RKO (cell line): ENCODE measurements at places on chromosomes 12 and 14.

GRCh38 chr14:76827696-76828296 lies 1.6 kb downstream of the LRRC74A start:
- no peak for DNase-seq

- no peak for DNase-seq
These were observed 79.4 kb upstream of the BCL11B start for GRCh38 chr14:99351166-99352007.

DNA sequence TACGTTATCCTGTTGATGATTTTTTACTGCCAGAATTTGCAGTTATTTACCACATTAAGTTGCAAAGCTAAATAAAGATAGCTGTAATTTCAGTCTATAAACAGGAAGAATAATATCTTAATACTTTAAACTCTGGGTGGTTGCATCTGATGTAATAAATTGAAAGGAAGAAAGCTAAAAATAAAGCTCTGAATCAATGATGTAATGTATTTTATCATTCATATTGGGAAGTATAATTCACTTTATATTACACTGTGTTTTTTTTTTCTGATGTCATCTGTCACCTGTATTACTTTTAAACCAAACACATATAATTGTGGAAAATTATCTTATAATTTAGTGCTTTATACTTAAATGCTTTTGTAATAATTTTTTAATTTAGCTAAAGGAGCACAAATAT lies 37.1 kb downstream of the PDZRN4 start:
- no peak for DNase-seq

DNA sequence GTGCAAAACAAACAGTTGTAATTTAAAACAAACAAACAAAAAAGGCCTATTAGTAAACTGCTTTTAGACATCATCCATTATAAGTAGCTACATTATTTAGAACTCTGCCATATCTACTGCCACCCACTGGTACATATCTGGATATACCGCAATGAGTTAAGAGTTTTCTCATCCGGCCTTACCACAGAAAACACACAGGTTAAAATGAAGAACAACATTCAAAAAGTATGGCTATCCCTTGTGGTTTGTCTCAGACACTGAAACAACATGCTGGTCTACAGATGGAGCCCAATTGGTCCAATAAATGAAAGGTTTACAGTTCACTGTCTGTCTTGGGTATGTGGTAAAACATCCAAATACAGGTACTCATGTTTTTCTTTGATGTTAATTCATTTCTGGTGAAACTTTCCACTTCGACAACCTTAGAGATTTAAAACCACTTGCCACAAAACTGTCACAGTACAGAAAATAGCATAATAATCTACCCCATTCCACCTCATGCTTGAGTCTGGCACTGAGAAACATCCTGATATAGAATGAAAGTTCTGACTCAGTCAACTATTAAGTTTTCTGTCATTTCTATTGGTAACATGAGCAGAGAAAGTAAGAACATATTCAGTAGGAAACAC lies 354.3 kb downstream of the CEP128 start:
- peak; percentile 42 for DNase-seq

DNA sequence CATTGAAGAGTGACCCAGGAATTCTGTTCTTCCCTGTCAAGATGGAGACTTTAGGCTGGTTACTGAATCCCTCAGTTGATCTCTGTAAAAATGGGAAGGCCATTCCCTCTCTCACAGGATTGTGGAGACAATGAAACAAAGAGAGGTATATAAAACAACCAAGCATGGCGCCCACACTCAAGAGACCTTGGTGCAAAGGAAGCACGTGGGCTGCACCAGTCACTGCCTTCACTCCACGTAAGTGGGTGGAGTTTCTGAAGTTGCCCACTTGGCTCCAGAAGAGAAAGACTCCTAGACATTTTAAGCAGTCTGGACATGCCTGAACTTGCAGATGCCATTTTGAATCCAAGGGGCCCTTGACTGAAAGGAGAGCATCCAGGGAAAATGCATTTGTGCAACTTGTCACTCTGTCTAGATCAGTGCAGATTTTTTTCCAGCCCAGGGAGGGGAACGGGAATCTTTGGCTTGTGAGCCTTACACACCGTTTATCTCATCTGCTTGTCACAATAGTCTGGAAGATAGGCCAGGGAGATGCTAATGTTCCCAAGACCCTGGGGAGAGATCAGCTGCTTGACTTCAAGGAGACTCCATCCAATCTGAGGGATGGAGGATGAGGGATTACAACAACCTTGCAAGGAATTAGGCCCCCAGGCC lies 96.9 kb upstream of the TBX3 start:
- no peak for DNase-seq

DNA sequence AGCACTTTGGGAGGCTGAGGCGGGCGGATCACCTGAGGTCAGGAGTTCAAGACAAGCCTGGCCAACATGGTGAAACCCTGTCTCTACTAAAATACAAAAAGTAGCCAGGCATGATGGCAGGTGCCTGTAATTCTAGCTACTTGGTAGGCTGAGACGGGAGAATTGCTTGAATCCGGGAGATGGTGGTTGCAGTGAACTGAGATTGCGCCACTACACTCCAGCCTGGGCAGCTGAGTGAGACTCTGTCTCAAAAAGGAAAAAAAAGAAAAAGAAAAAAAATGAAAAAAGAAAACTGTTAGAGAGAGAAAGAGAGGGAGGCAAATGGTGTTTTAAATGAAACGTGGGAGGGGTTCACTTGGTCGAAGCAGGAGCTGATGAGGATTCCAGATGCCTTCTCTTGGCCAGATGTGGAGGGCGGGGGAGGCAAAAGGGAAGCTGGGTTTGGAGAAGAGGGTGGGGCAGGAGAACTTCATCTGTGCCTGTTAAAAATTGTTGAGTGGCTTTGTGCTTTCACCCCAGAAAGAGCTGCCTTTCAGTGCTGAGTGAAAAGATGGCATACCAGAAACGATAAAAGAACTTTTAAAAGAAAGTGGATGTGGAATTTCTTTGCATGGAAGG lies 1.1 kb downstream of the EMP1 start:
- DNase-seq = peak; percentile 35

DNA sequence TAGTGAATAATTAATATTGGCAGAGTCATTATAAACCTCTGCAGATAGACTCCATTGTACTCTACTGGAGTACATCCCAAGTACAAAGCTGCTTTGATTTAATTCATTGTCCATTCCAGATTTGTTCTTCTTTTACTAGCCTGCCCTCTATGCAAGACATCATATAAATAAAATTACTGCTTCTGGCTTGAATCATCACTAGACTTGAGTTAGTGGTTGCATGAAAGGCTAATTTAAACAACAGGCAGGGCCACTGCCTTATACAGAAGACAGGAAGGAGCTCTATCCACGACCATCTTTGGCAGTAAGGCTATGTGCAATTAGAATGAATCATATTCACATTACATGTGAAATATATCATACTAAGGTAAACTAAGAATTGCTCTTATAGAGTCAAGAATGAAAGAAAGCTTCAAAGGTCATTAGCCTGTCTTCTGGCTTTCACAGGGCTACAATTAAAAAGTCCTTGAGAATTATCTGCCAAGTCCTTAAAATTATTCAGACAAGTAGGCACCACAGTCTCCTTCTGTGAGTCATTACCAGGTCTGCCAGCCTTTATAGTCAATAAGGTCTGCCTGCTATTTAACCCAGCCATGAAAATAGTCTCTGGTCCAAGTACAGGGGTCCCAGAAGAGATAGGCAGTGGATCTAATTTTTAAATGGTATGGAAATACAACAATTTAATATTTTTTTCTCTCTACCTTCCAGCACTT lies 631.8 kb downstream of the TMTC2 start:
- DNase-seq = no peak

- no peak for DNase-seq
These were observed 102.0 kb downstream of the PRMT8 start for GRCh38 chr12:3592856-3593625.

DNA sequence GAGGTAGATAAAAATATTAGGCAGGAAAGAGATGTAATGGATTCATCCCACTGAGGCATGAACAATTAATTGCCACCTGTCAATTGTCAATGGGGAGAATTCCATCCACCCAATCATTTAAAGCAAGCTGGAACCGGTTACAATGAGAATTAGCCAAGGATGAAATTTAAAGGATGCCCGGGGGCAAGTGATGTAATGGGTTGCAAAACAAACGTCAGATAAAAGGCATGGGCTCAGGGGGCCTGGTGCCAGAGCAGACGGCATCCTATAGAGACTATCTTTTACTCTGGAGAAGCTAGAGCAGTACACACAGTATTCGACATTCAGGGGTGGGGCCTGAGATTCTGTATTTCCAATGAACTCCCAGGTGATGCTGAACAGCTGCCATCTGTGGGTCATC lies 80.5 kb upstream of the ZFP36L1 start:
- DNase-seq = no peak

DNA sequence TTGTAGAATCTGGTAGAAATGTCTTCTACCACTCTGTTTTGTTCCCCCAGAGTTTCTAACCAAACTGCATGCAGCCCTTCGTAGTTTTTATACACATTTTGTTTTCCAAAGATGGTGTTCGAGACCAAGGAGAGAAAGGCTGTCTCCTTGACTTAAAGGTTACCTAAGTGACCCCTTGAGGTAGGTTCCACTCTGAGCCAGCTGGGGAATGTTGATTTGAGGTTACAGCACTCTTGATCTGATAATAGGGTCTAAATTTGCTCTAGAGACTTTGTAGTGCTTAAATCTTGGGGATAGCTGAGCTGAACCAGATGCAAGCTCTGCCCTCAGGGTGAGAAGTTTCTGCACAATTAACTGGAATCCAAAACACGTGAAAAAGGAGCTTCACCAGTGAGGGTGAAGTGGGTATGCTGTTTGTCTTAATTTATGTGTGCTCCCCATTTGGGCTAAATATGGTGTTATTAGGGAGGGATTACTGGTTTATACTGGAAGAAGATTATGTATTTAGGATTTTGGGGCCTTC lies 3.1 kb downstream of the TMBIM6 start:
- no peak for DNase-seq

GRCh38 chr14:21105095-21105494 lies 4.2 kb downstream of the TMEM253 start:
- DNase-seq = no peak

- no peak for DNase-seq
These were observed 72.1 kb upstream of the AVPR1A start for GRCh38 chr12:63223128-63223527.

GRCh38 chr12:45298721-45299692 lies 83.1 kb downstream of the ANO6 start:
- no peak for DNase-seq

GRCh38 chr12:2456813-2457186 lies 338.0 kb upstream of the FKBP4 start:
- no peak for DNase-seq

- no peak for DNase-seq
These were observed 378.9 kb downstream of the PCNX1 start for GRCh38 chr14:71286126-71286525.

DNA sequence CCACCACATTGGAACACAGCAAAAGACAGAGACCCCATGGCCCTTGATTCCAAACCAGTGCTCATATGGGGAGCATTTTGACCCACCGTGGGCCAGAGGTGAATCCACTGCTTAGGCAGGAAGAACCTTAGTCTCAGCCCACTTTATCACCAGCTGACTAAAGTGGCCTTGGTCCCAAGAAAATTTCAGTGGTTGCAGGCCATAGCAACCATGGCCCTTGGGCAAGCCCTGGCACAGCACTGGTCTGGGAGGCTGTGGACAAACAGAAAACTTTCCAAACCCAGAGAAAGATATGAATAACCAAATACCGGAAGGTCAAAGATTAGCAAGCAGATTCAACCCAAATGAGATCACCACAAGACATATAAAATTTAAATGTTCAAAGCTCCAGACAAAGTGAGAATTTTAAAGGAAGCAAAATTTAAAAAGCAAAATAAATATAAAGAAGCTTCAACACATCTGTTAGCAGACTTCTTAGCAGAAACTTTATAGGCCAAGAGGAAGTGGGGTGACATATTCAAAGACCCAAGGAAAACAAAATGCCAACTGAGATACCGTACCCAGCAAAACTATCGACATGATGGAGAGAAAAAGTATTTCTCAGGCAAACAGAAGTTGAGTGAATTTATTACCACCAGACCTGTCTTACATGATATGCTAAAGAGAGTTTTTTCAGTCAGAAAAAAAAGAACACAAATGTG lies 7.8 kb downstream of the KLRK1 start:
- DNase-seq = no peak

DNA sequence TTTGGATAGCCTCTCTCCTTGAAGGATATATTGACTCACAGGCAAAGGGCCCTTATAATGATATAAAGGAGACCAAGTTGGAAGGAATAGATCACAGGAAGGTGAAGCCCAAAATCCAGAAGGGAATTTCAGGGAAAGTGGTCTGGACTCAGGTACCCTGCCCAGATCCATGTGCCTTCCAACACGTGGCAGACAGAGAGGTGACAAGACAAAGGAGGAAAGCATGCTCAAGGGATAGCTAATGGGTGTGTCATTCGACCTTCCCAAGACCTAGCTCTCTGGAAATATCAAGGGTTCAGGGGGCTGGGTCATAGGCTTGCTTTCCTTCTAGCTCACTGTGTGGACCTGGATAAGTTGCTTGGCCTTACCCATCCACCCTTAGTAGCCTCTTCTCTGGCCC lies 214.3 kb downstream of the ZFP36L1 start:
- DNase-seq = no peak

DNA sequence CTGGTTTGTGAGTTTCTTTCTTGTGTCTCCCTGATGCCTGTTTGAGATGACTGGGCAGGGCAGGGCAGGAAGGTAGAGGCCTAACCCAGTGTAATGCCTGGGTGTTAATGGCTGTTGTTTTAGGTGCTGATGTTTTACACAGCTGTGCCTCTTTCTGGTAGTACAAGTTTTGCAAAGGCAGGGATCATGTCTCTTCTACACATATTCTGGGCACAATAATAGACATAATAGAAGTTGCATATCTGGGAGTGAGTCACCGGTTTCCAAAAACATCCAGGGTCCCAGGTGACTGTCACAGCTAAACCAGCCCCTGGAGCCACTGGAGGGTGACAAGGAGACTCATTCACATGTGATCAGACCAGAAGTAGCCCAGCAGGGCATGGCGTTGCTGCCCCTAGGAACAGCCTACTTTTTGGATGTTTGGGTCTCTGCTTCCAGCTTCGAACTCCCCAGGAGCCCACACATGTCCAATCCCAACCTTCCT lies 18.1 kb downstream of the TPCN1 start:
- no peak for DNase-seq

GRCh38 chr12:71183018-71183417 lies 25.2 kb upstream of the TSPAN8 start:
- peak; percentile 31 for DNase-seq

GRCh38 chr12:12176402-12176801 lies 90.4 kb downstream of the LRP6 start:
- no peak for DNase-seq

DNA sequence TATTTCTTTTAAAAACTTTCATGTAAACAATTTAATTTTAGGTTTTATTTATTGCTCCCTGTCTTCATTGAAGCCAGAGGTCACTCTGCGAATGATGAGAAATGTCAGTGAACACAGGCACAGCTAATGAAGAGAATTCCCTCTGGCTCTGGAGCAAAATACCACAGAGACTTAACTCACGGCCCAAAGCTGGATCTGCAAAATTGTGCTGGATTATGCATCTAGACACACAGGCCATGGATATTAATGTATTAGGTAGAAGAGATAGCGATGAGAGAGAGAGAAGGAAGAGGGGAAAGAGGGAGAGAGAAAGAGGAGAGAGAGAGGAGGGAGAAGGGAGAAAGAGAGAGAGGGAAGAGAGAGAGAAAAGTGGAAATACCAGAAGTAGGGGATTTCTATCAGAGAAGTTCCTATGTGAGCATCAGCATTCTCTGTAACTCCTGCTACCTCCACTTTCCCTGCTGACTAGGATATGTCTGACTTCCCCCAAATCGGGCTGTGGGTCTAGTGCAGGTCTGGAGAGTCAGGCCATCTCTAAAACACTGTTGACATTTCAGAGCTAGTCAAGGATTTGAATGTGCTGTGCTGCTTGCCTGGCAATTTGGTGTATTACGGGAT lies 3.7 kb downstream of the ARHGDIB start:
- DNase-seq = no peak
